ENCODE measurements at places on chromosomes 6 and 20.
A peak's percentile ranks its signal among the peaks of the same experiment; 100 is the strongest.

- DNase-seq: no peak
These were observed 31.4 kb downstream of the PTK7 start for GRCh38 chr6:43107344-43108062.

DNA sequence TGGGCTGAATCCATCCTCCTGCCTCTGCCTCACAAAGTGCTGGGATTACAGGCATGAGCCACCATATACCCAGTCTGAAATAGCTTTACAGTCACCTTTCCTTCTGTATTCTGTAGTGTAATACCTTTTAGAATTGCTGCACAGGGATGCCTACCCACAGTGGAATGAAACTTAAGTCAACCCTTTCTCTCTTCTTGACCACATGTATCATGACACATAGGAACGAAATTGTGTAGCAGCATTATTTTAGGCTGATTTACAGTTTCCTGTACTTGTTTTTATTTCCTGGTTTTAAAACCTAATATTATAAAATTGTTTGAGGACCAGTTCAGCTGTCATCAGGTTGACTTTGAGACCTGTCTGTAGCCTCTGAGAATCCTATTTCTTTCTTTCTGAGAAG, 297.8 kb downstream of the ZFAND3 start:
- DNase-seq: no peak

DNA sequence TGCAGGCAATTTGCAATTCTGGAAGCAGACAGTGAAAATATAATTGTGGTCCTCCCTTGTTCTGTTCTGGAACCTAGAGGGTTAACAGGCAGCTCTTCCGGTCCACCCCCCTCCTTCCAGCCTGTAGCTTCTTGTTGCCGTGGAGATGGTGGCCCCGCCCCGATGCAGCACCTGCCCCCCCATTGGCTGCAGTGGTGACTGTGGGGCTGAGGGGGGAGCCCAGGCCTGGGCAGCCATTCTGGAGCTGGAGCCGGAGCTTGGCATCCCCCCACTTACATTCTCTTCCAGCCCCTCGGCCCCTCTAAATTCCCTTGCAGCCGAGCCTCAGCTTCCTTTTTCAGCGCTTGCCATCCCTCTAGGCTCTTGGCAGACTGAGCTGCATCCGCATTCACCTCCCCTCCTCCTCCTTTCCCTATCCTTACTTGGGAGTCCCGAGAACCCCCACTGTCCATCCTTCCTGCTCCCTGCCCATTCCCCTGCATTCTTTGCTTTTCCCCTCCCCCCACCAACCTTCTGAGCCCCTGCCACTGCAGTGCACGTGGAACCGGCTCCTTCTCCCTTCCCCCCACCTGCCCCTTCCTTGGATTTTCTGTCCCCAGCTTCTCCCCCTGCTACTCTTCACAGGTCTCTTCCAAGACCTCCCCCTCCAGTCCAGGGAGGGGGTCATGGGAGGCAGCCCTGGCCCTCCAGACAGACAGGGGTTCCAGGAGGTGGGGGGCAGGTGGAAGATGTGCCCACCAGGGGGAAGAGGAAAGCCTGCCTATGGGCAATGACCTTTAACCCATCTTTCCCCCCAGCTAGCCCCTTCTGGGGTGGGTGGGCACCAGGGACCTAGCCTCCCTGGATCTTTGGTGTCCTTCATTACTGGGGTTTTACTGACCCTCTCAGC, 11.4 kb downstream of the SYNGAP1 start:
- DNase-seq: peak; percentile 70

GRCh38 chr20:45066372-45066771, 34.6 kb downstream of the KCNS1 start:
- DNase-seq: no peak

DNA sequence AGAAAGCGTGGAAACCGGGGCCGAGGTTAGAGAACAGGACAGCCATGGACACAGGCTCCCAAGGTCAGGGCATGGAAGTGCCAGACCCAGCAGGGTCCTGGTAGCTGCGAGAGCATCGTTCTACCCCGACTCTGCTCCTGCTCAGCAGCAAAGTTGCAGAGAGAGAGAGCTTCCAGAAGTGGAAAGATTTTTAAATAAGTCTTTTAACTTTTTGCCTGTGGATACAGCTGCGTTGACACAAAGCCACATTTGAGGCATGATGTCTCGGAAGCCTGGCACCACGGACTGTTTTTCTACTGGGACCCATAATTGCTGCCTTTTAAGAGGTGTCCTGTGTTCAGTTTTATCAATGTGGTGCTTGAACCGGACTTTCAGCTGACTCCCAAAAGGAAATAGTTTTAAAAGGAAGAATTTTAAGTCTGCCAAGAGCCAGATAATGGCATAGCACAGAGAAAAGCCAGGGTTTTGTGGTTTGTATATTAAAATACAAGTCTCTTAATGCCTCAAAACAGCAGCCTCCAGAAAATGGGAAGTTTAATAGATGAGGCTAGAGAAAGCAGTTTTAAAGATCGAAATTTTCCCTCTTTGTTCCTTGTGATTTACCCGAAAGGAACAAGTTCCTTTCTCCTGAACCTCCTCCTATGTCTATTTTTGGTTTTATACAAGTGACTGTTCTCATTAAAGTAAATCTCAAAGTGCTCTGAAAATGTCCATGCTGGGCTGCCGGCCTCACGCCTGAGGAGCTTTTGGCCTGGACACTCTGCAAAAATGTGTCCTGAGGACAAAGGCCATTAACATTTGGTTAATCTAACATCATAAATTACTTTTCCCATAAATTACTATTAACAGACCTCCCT, 91.5 kb downstream of the RIN2 start:
- no peak for DNase-seq

GRCh38 chr6:30828027-30828962, 56.0 kb upstream of the DDR1 start:
- DNase-seq: peak; percentile 57

GRCh38 chr6:20334334-20334733, 67.3 kb upstream of the E2F3 start:
- no peak for DNase-seq

- DNase-seq: no peak
These were observed 693 bp upstream of the GNAS-AS1 start for GRCh38 chr20:58851221-58851968.

DNA sequence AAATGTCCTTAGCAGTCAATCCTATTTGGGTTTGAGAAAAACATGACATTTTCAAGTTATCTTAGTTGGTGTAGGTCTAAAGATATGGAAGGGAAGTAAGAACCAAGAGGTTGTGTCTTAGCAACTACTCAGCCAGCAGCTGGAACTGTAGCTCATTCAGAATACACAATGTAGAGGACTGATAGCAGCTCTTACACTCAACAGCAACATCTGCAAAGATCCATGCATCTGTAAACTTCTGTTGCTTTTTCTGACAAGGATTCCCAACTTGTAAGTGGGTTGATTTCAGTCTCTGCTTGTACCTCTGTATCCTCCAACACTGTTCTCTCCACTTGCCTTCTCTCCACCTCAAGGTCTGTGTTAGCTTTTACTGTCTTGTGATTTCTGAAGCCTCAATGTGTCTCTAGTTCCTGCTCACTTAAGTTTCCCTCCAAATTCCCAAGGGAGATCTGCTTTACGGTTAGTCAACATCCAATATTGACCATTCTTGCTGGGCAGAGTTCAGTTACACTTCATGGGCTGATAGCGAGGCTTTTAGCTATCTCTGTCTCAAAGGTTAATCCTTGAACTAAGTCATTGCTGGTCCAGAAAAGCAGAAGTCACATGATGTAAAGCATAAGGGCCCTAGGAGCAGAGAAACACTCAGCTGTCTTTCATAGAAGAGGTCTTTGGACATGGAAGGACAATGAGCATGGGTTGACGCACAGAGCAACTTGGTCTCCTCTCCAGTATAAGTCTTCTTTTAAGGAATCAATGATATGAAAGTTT, 71.6 kb upstream of the LGSN start:
- DNase-seq: no peak

- no peak for DNase-seq
These were observed 19.1 kb upstream of the PRDM1 start for GRCh38 chr6:106066989-106067388.

DNA sequence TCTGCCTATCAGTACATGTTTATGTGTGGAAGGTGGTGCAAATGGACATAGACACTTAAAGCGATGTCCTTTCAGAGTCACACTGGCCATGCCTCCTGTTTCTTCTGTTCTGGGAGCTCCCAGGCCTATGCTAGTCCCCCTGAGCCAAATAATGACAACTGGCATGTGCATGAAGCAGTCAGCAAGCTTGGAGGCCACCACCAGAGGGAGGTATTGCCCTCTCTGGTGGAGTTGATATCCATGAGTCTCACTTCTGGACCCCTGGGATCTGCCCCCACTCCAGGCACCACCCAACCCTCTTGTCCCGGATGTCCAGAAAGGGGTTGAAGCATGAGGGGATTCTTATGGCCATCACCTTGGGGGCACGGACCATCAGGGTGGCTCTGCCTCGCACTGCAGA, 172.2 kb downstream of the AIG1 start:
- DNase-seq: no peak

- DNase-seq: no peak
These were observed 10.9 kb upstream of the B4GALT5 start for GRCh38 chr20:49724408-49725223.

GRCh38 chr6:106178900-106179299, 92.8 kb downstream of the PRDM1 start:
- no peak for DNase-seq

DNA sequence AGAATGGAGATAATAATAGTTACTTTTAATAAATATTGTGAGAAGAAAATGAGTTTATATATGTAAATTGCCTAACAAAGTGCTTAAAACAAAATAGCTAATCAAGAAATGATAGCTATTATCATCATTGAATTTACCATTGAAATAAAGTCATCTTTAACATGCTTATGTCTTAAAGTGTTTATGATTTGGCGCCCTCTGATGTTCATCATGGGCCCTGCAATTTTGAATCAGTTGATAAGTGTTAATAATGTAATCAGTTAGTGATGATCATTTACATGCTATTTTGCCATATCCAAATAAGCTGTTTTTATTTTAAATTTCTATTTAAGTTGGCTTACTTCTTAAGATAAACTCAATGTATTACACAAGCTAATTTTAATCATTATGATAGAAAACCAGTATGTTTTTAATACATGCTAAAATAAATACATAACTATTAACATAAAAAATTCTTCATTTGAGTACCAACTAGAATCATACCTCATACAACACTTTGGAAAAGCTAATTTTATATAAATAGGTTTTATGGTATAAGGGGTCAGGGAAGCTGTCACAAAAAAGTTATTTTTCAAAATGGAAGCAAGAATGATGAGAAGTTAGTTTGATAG, 39.2 kb upstream of the TPD52L1 start:
- DNase-seq: no peak

DNA sequence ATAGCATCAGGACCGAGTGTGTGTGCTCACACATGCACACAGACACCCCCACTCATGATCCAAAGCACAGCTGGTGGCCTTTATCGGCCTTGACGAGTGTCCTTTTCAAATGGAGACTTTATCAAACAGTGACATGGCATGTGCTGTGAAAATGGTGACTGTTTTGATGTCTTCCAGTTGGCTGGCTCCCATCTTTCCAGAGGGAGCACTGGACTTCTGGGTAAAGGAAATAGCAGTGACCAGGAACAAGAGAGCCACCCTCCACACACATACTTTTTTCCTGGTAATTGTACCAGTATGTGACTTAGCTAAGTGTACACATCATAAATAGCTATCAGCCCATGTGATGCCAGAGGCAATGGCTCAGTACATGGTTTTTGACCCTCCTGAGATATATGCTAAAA, 52.7 kb downstream of the ZDHHC14 start:
- DNase-seq: no peak

GRCh38 chr6:150346346-150346745, 22.5 kb upstream of the IYD start:
- no peak for DNase-seq

- no peak for DNase-seq
These were observed 4.4 kb upstream of the CCDC28A start for GRCh38 chr6:138769102-138769676.

- no peak for DNase-seq
These were observed 112.0 kb upstream of the PDE10A start for GRCh38 chr6:165774903-165775601.

- no peak for DNase-seq
These were observed 72.7 kb upstream of the NOX3 start for GRCh38 chr6:155528335-155528734.

DNA sequence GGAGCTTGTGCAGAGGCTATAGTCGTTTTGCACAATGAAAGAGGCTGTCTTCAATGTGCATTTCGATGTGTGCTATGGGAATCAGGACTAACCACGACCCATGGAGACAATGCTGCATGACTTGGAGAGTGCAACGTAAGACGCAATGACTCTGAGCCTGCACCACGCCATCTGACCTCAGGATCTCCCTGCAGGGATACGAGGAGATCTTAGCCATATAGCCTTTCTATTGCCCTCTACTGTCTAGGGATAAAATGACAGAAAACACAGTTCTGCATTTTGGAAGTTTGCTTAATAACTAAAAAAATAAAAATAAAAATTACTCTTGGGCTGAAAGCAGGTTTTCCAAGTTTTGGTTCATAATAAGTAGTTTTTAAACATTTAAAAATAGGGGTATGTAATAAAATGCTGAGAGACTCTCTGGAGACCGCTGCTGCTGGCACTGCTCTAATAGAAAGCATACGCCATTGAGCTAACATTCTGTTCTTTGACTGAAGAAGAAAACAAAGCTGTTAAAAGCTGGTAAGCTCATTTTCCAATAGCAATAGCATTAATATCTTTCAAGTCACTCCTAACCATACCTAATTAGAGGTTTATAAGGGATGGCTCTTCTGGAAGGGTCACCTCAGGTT, 87.2 kb downstream of the PDE7B start:
- DNase-seq: no peak
